ENCODE measurements at places on chromosomes 7 and 10.
A peak's percentile ranks its signal among the peaks of the same experiment; 100 is the strongest.

DNA sequence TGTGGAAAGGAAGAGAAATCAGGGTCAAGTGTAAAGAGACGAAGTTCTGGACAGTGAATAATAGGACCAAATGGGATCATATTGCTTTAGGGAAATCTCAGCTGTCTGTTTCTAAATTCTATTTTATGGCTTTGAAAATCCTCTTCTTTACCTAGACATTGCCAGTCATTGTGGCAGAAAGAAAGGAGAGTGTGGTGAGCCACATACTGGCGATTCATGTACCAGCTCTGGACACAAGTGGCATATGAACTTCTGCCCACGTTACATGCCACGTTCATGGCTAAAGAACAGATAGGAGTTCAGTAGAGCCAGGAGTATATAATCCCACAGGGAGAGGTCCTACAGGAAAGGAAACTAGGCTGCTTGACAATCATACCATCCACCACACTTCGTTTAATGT is 28.0 kb downstream of the STARD3NL start:
- DNase-seq, result no peak

- DNase-seq, result no peak
Observed at GRCh38 chr10:83166344-83166743, 973.0 kb upstream of the GHITM start.

GRCh38 chr10:85599081-85599480 is 767.5 kb downstream of the GRID1 start:
- no peak for DNase-seq

GRCh38 chr7:127968547-127968946 is 62.7 kb downstream of the LRRC4 start:
- no peak for DNase-seq

DNA sequence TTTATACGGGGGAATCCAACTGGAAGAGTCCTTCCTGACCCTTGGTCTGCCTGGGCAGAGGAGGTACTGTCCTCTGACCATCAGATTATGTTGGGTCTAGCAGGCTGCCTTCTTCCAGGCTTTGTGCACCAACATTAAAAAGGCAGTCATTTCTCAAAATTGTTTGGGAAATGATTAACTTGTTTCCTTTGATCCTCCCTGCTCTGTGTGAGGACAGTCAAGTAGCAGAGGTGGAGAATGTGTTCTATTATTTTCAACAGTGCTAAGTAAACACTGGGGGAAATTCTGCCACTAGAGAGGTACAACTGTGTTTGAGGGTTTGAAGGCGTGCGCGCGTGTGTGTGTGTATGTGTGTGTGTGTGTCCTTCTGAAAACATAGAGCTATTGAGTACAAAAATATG is 20.6 kb downstream of the ACSL5 start:
- no peak for DNase-seq

- no peak for DNase-seq
Observed at GRCh38 chr7:143363016-143363937, 764 bp upstream of the FAM131B start.

- DNase-seq, result no peak
Observed at GRCh38 chr7:44067064-44067951, 1.9 kb upstream of the PGAM2 start.

DNA sequence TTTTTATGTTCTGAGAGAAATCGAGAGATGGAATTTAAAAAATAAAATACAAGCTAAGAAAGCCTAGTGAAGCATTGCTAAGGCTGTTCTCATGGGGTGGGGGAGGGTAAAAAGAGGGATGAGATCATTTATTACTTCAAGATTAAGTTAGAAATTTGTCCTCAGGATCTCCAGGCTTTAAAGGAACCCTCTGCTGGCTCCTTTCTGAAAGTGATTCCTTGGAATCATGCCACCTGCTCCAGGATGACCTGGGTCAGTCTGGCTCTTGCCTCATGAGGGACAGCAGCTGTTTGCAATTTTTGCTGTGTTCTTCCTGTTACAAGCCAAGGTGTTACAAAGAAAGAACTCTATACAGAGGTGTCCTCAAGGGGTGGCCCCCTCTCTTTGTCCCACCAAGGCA is 69.8 kb downstream of the CDK1 start:
- DNase-seq, result no peak

DNA sequence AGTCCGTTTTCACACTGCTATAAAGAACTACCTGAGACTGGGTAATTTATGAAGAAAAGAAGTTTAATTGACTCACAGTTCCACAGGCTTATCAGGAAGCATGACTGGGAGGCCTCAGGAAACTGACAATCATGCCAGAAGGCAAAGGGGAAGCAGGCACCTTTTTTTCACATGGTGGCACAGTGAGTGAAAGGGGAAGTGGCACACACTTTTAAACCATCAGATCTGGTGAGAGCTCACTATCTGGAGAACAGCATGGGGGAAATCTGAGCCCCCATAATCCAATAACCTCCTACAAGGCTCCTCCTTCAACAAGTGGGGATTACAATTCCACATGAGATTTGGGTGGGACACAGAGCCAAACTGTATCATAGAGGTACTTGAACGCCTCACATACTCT is 30.0 kb downstream of the AGR3 start:
- DNase-seq, result no peak

GRCh38 chr10:63767138-63767801 is 246.1 kb downstream of the REEP3 start:
- no peak for DNase-seq

GRCh38 chr10:27436710-27437109 is 67.4 kb upstream of the RAB18 start:
- no peak for DNase-seq

DNA sequence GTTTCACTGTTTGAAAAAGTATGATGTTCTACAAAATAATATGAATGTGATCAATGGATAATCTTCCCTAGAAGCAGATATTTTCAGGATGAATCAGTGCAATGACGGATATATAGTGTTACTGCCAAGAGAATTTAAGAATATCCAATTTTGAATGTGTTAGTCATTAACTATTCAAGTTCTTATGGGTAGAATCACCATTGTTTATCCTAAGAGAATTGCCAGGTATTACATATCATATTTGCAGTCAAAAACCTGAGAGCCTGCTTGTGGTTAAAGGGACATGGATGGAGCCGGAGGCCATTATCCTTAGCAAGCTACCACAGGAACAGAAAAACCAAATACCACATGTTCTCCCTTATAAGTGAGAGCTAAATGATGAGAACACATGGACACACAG is 26.9 kb downstream of the AHR start:
- DNase-seq, result no peak

DNA sequence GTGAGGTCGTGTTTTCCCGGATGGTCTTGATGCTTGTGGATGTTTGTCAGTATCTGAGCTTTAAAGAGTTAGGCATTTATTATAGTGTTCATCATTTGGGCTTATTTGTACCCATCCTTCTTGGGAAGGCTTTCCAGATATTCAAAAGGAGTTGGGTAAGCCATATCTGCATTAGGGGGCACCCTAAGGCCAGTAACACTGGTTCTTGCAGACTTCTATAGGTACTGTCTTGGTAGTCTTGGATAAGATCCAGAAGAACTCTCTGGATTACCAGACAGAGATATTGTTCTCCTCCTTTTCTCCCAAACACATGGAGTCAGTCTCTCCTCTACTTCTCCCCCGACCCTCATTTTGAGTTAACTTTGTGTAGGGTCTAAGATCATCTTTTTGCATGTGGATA is 92.8 kb downstream of the SDK1 start:
- no peak for DNase-seq

DNA sequence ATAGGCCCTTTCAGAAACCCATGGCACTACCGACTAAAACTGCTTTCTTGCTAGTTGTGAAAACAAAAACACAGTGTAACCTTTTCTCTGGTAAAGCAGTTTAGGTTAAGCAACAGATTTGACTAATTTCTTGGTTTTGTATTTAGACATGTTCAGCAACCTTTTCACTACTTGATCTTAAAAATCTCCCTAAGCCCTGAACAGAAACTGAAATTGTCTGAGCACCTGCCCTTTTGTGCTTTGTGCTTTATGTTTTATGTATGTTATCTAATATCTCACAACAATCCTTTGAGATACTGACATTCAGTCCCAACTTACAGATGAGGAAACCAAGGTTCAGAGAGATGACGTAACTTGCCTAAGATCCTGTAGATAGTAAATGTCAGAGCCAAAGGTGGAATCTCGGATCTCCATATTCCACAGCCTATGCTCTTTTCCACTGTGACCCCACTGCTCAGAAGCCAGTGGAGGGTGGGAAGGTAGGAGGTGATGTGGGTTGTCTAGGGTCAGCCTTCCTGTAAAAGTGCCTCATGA is 146.6 kb downstream of the LCOR start:
- no peak for DNase-seq

- DNase-seq, result no peak
Observed at GRCh38 chr7:44748948-44749731, 493 bp downstream of the ZMIZ2 start.

- no peak for DNase-seq
Observed at GRCh38 chr10:103502849-103503660, 9.6 kb downstream of the NEURL1 start.

DNA sequence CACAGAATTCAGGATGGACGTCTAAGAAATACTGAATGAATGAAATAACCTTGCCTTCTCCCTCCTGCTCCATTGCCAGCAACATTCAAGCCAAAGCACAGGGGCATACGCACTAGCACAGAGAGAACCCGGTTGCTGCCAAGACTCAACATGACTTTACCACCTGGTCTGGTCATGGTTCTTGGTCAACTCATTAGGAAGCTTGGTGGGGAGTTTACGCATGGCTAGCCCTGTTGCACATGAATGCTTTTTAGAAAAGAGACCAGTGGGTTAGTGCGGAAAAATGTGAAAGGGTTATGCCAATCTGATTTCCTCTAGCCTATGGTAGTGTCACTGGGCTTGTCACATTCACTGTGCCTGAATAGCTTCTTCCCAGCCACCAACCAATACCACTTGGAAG is 187.6 kb upstream of the NEBL start:
- DNase-seq, result no peak

DNA sequence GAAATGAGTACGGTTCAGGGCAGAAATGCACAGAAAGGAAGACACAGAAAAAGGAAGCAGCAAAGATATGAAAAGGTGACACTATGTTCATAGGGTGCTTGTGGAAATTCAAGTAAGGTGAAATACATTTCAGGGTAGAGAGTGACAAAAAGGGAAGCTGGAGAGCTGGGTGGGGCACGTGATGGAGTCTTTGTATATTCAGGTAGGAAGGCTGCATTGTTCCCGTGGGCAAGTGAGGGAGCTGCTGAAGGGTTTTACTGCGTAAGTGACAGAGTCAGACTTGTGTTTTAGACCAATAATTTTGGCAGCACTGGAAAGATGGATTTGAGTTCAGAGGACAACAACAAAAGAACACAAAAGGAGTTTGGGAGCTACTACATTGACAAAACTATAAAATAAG is 35.3 kb upstream of the ANK3 start:
- DNase-seq, result no peak

DNA sequence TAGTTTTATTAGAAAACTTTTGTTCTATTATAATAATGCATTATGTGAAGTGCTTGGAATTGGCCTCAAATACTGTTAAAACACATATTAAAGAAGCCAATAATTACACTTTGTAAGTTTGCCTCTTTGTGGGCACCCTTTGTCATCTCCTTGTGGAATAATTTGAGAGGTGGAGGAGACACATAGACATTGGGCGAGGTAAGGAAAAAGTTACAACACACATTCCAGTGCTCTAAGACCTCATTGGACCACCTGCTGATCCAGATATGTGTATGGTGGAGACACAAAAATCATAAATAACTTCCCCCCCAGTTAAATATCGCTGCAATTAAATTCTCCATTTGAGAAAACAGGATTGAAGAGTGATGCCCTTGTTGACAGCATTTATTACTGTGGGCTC is 511.8 kb downstream of the GFRA1 start:
- DNase-seq, result no peak

GRCh38 chr7:116588641-116589594 is 64.1 kb downstream of the CAV1 start:
- peak; percentile 60 for DNase-seq

GRCh38 chr7:46281071-46281470 is 360.0 kb upstream of the IGFBP3 start:
- DNase-seq, result no peak

- DNase-seq, result no peak
Observed at GRCh38 chr7:134905375-134905774, 80.9 kb upstream of the AGBL3 start.

GRCh38 chr10:116779076-116779687 is 36.8 kb upstream of the HSPA12A start:
- DNase-seq, result no peak

DNA sequence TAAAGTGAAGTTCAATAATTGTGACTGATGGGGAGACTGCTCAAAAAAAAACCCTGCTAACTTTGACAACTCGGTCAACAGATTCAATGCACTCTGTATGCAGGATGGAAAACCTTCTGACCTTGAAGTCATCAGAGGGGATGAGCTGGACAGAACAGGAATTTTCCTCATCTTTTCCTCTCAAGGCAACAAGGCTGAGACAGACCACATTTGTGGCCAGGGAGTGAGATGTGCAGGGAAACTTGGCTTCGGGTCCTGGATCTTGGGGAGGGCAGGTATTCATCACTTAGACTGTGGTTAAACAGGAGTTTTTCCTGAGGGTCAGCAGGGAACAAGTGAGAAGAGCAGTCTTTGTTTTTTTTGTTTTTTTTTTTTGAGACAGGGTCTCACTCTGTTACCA is 100.6 kb downstream of the BAMBI start:
- no peak for DNase-seq

GRCh38 chr7:33452805-33453502 is 323.6 kb downstream of the BBS9 start:
- no peak for DNase-seq

GRCh38 chr10:9342885-9343570 is 1288.5 kb downstream of the GATA3 start:
- DNase-seq, result peak; percentile 11

DNA sequence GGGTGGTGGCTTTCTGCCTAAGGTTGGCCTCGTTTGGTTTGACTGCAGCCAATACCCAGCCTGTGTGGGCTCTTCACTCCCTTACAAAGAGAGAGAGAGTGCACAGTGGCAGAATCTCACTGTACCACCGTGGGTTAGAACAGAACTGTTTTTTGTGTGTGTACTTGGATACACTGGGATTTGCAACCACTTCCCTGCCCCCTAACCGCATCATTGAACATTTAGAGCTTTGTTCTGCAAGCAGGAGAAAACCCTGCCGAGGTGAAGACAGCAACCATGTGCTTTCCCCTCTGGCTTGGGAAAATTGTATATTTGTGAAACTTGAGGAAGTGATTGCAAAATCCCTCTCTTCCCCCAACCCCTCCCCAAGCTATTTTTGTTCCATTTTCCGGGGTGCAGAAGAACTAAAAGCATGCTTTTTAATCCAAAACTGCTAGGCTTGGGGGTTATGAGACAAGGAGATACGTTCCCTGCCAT is 201.2 kb downstream of the TCF7L2 start:
- DNase-seq, result no peak

GRCh38 chr10:12638103-12638502 is 288.8 kb downstream of the CAMK1D start:
- no peak for DNase-seq

DNA sequence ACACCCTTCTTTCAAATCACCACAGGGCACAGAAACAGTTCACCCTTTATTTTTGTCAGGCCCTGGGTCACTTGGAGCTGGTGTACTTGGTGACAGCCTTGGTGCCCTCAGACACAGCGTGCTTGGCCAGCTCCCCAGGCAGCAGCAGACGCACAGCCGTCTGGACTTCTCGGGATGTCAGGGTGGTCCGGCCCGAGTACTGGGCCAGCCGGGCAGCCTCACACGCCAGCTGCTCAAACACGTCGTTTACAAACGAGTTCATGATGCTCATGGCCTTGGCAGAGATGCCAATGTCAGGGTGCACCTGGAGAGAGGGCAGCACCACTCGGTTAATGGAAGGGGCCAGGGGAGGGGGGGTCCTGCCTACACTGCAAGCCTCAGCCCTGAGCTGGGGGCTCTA is 2.5 kb downstream of the H2BK1 start:
- DNase-seq, result no peak
